ENCODE measurements at places on chromosomes 4 and X.

DNA sequence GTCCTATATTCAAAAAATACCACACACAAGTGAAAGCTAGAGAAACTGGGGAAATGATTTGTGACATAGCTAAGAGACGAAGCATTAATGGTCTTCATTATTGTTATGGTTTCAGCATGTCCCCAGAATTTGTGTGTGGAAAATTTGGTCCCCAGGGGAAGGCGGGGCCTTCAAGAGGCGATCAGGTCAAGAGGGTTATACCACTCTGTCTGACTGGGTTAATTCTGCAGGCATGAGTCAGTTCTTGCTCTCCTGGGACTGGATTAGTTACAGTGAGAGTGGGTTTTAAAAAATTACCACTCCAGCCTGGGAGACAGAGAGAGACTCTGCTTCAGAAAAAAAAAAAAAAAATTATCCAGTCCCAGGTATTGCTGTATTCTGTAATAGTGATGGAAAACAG, 2.1 kb upstream of the MTNR1A start:
- DNase-seq: no peak

DNA sequence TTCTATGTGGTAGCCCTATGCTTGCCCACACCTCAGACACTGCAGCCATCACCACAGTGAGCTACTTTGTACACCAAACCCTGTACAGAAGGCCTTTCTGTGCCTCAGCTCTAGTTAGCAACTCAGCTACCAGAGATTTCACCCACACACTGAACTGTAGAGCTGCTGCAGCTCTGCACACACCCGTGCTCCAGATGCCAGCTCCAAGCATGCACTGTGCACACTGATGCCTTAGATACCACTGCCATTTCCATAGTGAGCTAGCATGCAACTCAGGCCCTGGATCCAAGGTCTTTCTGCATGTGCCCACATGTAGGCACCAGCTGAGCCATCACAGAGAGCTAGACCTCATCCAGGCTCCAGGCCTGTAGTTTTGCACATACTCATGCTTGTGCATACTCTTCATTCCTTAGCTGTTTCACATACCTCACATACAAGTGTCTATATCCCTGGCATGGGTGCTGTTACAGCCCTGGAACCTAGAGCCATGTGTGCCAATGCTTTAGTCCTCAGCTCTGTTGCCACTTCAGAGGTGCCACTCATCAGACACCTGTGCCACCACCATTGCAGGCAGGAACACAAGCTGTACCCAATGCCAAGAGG, 423.5 kb upstream of the NDST3 start:
- DNase-seq: no peak

GRCh38 chr4:7247521-7247920, 55.2 kb downstream of the SORCS2 start:
- DNase-seq: no peak

DNA sequence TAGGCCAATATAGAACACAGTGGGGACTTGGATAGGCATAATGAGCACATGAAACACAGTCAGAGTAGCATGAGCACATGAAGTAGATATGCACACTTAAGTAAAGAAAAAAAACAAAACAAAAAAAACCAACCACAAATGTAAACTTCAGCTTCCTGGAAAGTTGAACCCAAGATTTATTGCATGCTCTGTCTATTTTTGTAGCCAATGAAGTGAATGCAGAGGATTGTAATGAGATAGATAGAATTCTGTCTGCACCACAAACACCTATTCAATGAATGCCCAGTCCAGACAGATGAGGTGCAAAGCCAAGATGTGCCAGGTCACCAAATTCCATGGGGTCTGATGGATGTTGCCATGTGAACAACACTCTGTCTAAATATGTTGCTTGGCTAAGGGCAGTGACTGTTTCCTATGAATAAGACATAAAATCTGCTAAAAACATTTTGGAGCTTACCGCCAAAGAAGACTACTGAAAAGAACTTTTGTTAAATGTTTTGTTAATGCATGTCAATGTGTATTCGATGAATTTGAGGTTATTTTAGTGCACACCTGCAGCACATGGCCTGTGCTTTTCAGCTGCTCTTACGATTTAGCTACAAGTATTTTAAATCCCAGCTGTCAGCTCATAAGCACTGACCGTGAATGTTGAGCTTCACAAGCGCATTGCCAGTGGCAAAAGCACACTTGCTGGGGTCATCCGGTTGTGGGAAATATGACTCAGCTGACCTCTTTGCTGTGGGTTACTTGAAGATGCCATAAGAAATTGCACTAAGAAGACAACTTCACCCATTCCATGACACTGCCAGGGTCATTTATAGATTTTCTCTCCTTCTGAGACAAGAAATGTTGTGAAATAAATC, 374.8 kb upstream of the GNPDA2 start:
- DNase-seq: no peak

- no peak for DNase-seq
Observed at GRCh38 chrX:20252381-20253231, 14.1 kb downstream of the RPS6KA3 start.

DNA sequence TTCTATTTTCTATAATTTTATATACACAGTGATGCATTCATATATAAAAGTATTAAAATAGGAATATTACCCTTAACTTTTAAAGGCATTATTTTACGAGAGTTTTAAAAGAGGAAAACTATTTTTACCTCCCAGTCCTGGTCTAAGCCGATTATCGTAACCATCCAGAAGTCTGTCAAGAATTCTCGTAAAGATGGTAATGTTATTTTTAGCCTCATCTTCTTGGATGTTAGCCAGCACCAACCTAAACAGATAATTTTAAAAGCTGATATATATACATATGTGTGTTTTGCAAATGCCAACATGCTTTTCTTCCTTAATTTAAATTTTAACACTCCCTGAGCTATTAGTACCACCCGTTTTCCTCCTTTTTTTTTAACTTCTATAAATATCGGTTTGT, 4.0 kb downstream of the GABRA2 start:
- DNase-seq: no peak

DNA sequence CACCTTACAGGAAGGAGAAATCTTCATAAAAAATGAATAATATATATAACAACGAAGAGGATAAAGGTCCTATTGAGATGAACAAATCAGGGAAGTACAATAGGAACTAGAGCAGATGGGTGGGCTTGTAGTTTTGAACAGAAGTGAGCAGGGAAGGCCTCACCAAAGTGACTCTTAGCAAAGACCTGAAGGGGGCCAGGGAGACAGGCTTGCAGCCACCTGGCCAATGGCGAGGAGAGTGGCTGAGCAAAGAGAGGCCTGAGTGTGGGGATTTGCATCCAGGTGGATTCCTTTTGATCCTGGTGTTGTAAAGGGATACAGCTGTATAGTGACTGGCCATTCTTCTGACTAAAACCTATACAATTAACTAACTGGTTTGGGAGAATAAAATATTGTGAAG, 354.1 kb downstream of the CAMK2D start:
- no peak for DNase-seq

DNA sequence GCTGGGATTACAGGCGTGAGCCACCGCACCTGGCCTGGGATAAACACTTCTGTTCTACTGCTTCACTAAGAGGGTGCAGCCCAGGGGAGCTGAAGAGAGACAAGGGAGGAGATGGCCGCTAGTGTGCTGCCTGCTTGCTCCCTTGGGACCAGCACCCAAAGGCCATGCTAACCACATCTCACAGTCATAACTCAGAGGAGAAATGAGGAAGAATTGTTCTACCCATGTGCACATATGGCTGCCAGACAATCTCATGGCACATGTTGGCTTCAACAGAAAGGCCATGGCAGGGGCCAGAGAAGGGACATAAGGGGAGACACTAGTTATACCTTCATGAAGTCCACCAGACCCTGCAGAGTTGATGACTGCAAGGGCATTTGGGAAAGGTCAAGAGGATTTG, 22.4 kb downstream of the CLDN22 start:
- DNase-seq: no peak

GRCh38 chr4:110087070-110087708, 111.2 kb downstream of the ELOVL6 start:
- DNase-seq: no peak

DNA sequence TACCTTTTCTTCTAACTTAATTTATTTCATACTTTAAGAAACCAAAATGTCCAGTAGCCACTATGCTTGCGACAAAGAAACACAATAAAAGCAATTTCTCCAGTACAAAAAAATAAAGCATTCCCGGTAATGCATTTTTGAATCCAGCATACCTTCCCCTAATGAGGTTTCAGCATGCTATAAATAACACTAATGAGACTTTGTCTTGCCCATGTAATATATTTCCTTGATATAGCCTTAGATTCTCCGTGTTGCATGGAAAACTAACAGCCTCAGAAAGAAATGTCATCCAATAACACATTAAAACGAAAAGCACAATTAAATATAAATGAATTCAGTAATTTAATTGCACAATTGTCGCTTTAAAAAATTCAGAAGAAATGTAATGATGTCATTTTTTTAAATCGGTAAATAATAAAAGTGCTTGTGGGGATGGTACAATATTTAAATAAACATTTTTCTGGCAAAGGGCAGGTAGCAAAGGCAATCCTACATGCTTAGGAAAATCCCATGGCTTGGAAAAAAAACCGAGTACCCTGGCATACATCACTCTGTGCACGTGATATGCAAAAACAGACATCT, 225.2 kb upstream of the PPARGC1A start:
- no peak for DNase-seq

DNA sequence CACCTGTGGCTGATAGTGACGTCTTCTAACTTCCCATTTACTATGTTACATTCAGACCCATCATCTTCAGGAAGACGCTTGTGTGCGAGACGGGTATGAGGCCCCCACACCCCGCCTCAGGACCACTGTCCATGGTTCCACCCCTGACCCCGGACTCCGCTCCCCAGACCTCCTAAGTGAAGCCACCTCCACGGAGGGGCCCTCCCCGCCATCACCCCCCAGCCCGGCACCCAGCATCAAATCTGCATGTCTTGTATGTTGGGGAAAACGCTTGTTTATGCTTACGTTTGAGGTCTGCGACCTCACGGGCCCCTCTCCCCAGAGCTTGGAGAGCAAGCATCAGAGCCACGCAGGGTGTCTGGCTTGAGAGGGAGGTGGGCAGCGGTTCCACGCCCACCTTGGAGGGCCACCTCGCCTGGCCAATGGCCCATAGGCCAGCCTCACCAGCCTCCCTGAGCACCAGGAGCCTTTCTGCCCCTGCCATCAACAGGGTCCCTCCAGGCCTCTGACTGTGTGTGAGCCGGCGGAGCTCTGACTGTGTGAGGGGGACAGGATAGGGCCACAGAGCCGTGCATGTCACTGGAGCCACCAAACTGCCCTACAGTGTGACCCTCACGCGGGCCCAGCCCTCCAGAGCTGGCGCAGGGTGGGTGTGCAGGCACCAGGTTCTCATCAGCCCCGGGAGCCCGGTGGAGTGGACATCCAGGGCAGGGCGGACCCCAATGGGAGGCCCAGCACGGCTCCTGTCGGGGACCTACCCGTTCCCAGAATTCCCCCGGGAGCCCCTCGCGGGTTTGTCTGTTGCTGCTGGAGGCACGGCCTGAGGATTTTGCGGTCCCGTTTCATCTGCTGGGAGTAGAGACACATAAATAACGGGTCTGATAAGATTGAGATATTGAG, 88.4 kb upstream of the NKX1-1 start:
- no peak for DNase-seq

GRCh38 chr4:150906987-150907633, 108.0 kb downstream of the LRBA start:
- DNase-seq: no peak

All from vagina (tissue), 2 donors.